ENCODE measurements at places on chromosomes 12 and 14. TPM values are rescaled to one million over a fixed set of nuclear protein-coding genes. Genes with fewer than 3 reads are reported as not detected.

KTN1 gene
- 232 TPM for total RNA-seq

HOXC10 gene
- total RNA-seq, result not detected

DPF3 gene
- 27.0 TPM for total RNA-seq

FAM161B gene
- total RNA-seq, result 3.1 TPM

IL22 gene
- not detected for total RNA-seq

GPR65 gene
- total RNA-seq, result 1.2 TPM

CD69 gene
- total RNA-seq, result 0.48 TPM

PTCSC3 gene
- total RNA-seq, result not detected

COX8C gene
- total RNA-seq, result 1.1 TPM

LRRC9 gene
- 0.18 TPM for total RNA-seq

All from right cardiac atrium (tissue), 5 donors.